GM23248 (cell line): ENCODE measurements at places on chromosomes 2 and 18. TPM values are rescaled to one million over a fixed set of nuclear protein-coding genes. Genes with fewer than 3 reads are reported as not detected.

ANKRD36 gene
- total RNA-seq = 5.9 and 14.8 TPM in 2 replicates

PJVK gene
- 0.97 and 1.9 TPM in 2 replicates for total RNA-seq

CMPK2 gene
- 0.13 TPM in 1 of 2 replicates, not detected in the other for total RNA-seq

FAM237A gene
- not detected in 2 replicates for total RNA-seq

CCDC102B gene
- total RNA-seq = 0.89 and 3.2 TPM in 2 replicates

ALKAL2 gene
- not detected in 2 replicates for total RNA-seq

PROKR1 gene
- total RNA-seq = 0.11 TPM in 1 of 2 replicates, not detected in the other

RNF181 gene
- total RNA-seq = 159 and 178 TPM in 2 replicates

TMEM178A gene
- 0.32 TPM in 1 of 2 replicates, not detected in the other for total RNA-seq

ITGB6 gene
- total RNA-seq = not detected in 2 replicates

ACADL gene
- not detected in 2 replicates for total RNA-seq

LONRF2 gene
- total RNA-seq = under 0.01 and 0.13 TPM in 2 replicates

REG3A gene
- total RNA-seq = not detected in 2 replicates

TRIM54 gene
- not detected in 2 replicates for total RNA-seq

NT5DC4 gene
- total RNA-seq = not detected in 2 replicates
